ENCODE measurements at places on chromosomes 12 and 14.

DNA sequence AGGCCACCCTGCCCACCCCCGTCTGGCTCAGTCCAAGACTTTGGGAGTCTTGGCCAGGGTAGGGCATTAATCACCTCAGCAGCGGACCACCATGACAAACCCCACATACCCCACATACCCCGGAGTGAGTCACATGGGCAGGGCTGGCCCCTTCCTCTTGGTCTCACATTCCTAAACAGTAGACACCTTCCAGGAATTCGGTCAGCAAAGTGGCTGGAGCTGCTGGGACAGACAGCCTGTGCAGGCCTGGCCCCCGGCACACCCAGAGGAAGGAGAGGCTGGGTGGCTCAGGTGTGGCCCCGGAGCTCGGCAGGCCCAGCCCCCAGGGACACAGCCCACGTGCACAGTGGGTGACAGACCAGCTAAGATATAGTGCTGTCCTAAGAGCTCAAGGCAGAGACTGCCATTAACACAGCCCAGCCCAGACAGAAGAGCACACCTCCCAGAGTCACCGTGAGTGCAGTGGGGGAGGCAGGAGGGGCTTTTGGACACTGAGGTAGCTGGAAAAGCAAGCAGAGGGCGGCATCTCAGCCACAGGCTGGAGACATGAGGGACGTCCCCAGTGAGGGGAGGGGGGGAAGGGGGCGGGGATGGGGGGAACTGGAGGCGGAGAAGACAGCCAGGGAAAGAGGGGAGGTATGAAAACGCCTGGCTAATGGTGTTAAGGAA, 24.0 kb downstream of the CCDC85C start:
- no peak for DNase-seq

- DNase-seq = no peak
These were observed 6.2 kb downstream of the TBX5 start for GRCh38 chr12:114399664-114400211.

GRCh38 chr12:9367201-9367600, 159.0 kb upstream of the PZP start:
- no peak for DNase-seq

GRCh38 chr12:49548822-49549648, 10.2 kb downstream of the KCNH3 start:
- DNase-seq = no peak
